Suppressor macrophage treated with lipopolysaccharide for 4 hours (primary cell): ENCODE measurements at places on chromosomes 6 and 20.

- DNase-seq = no peak
Measured at GRCh38 chr20:61939691-61940360, 125.9 kb downstream of the TAF4 start.

DNA sequence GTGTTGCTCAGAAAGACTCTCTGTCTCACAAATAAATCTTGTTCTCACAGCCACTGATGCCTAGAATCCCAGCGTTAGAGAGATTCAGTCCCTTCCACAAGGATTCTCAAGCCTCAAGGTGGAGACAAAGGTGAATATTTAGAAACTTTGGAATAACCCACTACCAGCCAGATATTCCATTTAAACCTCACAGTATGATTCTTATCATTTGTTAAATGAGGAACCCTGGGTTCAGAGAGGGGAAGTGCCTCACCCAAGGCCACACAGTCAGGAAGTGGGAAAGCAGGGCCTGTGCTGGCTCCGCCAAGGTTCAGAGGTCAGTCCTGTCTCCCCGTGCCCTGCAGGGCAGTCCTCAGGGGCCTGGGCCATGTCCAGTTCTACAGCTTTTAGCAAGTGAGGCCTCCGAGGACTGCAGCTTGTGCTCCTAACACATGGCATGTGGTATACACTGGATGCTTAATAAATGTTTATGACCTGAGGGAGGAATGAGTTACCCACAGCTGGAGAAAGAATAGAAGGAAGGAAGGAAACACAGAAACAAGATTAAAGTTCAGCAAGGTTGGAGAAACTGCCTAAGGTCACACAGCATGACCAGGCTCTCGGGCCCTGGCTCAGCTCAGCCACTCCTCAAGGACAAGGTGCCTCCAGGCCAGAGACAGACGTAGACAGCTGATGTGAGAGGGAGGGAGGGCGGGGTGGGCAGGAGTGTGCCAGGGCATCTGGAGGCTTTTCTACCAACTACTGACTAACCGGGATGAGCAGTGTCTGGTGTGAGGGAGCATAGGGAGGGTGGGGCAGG is 3.9 kb upstream of the TGM2 start:
- DNase-seq = peak; percentile 81

GRCh38 chr20:48773837-48774418 is 53.9 kb downstream of the PREX1 start:
- peak; percentile 88 for DNase-seq

DNA sequence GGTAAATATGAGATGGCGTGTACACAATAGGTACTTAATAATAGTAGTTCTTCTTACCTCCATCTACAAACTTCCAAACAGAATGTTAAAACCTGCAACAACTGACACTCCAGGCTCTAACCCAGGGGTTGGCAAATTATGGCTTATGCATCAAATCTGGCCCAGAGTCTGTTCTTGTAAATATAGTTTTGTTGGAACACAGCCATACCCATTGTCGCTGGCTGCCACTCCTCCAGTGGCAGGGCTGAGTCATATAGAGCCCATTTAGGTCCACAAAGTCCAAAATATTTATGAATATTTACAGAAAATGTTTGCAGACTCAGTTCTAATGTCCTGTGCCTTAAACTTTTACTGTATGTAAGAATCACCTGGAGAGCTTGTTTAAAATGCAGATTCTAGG is 69.9 kb upstream of the BTBD3 start:
- DNase-seq = no peak

- DNase-seq = no peak
Measured at GRCh38 chr6:125732398-125732797, 17.0 kb upstream of the HEY2 start.
